ENCODE measurements at places on chromosomes 4 and X.

- DNase-seq = no peak
These were observed 224.3 kb downstream of the CAMK2D start for GRCh38 chr4:113537203-113537602.

DNA sequence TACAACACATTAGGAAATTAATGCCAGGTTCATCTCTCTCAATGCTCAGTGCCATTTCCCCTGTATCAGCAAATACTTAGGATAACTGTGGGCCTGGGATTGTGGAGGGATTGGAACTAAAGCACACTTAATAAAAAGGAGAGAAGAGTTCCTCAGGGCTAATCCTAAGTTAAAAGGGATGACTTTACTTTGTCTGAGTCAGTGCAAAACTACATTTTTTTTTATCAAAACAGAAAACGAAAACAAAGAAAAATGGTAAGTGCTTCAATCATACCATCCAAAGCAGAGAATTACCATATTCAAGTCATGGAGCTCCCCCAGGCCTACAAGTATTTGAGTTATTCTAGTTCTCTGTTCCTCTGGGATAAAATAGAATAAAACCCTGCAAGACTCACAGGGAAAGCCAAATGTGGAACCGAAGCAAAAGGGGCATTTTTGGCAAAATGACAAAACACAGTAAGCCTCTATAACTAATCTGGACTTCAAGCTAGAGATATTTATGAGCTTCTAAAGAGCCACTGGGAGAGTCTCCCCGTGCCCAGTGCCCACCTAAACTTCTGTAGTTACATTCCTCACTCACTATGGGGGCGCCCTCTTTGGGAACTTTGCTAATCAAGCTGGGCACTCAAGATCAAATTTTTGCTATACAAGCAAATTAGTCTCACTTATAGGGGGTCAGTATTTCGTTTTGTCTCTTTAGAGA, 53.4 kb downstream of the PALLD start:
- DNase-seq = no peak

DNA sequence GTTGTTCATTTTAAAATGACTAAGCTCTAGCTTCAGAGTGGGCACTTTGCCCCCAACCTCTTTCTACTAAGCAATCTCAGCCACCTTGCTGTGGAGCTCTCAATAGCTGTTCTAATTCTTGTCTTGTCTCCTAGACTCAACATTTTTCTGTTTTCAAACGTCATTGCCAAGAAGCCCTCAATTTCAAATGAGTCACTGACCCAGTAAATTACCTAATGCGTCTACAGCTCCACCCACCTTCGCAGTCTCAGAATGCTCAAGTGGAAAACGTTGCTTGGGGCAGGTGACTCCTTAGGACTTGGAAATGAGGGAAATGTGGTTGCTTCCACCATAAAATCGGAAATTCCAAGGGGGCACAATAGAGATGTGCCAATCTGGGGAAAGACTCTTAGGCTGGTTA, 59.0 kb downstream of the ING2 start:
- no peak for DNase-seq

- no peak for DNase-seq
These were observed 1.5 kb upstream of the ANXA5 start for GRCh38 chr4:121698236-121698671.

DNA sequence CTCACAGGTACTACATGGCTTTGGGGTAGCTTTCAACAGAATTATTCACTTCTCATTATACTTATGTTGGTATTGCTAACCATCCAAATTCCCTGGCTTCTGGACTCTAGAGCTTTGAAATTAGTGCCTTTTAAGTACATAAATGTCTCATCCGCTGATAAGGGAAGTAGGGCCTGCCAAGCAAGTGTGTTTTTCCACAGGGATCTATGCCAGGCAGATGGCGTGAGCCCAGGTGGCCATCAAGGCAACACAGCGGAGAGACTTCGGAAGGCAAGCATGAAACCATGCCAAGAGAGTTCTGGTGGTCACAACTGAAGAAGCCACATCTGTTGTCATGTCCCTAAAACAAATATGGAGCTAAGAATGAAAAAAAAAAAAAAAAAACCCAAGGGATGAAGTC, 503.1 kb upstream of the LCORL start:
- no peak for DNase-seq

DNA sequence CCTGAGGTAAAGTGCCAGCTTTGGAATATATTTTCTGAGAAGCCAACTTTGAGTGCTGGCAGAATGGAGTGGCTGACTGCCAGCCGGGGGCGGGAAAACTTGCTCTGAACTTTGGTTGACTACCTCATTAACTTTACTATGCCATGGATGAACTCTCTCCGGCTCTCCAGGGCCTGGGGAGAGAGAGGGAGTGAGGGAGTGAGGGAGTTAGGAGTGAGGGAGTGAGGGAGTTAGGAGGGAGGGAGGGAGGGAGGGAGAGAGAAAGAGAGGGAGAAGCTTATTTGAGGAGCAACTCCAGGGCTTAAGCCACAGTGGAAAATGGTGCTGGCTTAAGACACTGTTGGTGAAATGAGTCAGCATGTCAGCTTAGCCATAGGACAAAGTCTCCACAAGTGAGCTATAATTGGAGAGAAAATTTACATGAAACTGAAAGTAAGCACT, 280.9 kb upstream of the RPS6KA3 start:
- DNase-seq = no peak

DNA sequence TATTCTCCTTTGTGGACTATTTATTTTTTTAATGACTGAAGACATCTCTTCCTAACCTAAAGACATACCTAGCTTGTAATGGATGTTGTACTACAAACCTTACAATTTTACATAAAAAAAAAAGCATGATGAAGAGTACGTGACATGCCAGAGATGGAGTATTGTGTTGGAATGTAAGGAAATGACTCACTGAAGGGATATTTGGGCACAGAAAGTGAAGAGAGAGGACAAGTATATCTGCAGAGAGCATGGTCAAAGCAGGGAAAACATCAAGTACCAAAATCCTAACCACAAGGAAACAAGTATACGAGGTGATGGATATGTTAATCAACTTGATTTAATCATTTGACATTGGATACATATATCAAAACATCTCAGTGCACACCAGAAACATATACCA, 1051.4 kb upstream of the PRKX start:
- DNase-seq = no peak

GRCh38 chrX:26008691-26009090, 129.5 kb upstream of the MAGEB18 start:
- DNase-seq = no peak

DNA sequence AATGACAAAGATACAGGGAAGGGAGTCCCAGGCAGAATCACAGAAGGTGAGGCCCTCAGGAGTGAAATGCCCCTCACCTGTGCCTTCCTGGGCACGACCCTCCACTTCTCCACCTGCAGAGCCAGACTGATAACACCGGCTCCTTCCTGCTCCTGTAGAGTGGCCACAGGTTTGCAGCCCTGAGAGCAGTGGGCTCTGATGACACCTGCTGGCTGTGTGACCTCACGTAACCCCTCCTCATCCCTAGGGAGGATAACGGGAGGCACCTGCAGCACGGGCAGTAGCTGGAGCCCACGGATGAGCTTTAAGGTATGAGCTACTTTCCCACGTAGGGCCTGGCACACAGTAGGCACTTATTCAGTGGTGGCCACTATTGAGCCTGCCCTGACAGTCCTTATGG, 25.5 kb upstream of the MAN2B2 start:
- DNase-seq = no peak

GRCh38 chrX:153379971-153380581, 21.1 kb downstream of the PNMA6E start:
- no peak for DNase-seq

DNA sequence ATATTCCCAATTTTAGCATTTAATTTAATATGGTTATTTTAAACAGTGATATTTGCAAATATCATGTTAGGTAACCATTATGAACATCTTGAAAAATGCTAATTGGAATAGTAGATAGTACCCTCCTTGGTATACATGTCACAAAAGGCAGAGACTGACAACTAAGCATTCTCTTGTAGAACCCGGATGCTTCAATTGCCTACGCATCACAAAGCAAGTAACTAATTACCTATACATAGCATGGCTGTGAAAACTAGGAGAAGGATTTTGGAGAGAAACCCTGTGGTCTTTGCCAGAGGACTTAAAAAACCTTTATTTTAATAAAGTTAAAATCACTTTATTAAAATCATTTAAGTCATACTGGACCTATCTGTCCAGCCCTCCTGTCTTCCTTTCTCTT, 764.1 kb upstream of the TENM3 start:
- DNase-seq = no peak

DNA sequence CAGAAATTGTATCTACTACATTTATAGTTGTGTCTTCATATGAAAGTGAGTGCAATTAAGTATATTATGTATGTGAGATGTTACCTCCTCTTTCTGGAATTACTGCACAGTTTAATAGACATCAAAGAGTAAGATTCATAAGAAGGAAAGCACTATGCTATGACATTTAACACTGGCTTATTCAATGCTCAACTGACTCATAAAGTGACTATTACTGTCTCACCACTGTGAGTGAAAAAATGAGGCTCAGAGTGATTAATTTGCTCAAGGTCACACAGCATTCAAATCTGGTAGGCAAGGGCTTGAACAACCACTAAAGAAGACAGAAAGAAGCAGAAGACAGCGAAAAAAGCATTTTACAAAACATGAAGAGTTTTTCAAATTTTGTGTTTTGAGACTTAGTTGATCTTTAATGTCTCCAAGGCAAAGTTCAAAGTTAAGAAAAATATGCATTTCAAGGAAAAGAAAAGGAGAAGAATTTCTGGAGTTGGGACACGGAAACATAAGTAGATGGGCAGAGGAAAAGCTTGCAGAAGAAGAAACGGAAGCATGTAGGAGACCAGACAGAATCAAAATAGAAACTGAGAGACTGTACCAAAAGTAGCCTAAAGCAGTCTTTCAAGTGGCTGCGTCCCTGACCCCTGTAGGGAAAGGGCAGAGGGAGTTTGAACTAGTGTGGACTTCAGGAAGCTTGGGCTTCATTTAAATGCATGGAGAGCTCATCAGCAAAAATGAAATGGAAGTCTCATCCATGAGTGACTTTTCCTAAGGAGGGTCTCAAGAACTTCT, 66.3 kb downstream of the KCNIP4 start:
- DNase-seq = no peak

DNA sequence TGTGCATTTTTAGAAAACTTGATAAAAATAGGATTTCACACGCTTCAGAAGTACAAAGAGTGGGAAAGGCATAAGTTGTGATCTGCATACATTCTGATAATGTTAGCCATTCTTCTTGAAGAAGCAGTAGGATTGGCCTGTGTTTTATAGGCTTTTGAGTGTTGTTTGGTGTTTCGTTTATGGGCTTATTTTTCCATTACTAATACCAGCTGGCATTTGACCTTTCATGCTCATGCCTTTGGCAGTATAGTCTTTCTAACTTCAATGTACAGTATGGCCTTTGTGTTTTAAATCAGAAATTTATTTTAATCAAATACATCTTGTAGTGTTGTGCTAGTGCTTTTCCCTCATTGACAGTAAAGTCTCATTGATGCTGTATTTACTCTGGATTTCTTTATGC, 51.5 kb upstream of the SLC4A4 start:
- DNase-seq = no peak
